Hindlimb muscle (tissue), 1 donor: ENCODE measurements at places on chromosomes 7 and 10.

DNA sequence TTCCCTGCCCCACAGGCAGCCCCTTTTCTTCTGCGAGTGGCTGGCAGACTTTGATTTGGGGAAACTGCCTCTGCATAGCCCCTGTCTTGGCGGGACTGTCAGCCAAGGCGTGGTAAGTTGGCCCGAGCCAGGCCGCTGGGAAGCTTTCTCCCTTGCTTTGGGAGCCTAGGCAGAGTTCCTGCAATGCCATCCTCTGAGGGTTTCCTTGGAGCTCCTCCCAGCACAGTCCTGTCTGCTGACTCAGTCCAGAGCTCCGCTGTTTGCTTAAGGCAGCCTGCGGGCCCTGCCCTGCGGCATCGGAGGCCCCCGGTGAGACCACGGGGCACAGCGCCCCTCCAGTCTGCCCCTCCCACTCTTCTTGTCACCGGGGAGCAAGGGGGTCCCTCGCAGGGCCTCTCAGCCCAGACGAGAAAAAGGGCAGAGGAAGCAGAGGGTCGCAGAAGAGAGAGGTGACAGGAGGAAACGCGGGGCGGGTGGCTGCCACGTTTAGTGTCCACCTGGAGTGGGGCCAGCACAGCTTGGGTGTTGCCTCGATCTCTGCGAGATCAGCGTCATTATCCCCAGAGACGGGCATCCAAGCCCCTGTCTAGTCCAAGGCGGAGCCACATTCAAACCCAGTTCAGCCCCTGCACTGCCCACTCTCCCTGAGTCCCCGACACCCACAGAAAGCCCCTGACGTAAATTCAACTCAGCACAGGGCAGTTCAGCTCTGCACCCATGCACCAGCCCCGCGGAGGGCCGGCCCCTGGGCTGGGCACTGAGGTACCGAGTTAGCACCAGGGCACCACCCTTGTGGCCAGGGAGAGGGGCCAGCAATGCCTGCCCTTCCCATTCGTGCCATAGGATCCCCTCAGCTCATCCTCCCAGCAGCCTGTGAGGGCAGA lies 59.0 kb upstream of the CHST15 start:
- DNase-seq, result no peak

DNA sequence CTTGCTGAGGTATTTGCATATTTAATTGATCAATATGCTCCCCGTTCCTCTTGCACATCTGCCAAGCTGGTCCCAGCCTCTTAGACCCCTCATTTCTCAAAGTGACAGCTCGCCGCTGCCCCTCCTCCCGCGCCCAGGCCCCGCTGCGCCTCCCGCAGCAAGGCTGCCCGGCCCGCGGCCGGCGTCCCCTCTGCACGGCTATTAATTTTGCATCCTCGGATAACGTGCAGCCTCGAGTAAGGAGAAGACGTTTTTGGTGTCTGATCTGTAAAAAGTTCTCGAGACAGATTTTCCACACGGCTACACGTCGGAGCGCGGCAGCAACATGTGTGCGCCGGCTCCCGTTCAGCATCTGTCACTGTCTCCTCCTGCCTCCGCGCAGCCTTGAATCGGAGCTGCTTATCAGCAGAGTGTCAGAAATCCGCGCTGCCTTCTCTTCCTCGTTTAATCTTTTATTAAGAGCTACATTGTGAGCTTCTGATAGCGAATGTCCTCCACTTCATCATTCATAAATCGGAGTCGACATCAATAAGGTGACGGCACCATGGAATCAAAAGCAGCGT lies 65.3 kb downstream of the EBF3 start:
- DNase-seq, result no peak

DNA sequence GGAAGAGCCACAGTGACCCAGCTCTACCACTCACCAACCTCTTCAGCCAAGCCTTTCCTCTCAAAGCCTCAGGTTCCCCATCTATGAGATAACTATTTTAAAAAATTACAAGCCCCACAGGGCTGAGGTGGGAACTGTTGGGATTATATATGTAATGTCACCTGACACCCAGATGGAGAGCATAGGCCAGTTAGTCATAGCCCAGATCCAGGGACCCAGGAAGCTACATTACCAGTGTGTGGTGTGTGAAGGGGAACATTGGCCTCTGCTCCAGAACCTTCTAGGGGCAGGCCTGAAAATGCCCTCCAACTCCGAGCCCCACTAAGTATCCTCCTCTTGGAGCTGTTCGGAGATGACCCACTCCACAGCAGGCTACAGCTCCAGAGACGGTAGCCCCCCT lies 162.4 kb downstream of the NRF1 start:
- no peak for DNase-seq

DNA sequence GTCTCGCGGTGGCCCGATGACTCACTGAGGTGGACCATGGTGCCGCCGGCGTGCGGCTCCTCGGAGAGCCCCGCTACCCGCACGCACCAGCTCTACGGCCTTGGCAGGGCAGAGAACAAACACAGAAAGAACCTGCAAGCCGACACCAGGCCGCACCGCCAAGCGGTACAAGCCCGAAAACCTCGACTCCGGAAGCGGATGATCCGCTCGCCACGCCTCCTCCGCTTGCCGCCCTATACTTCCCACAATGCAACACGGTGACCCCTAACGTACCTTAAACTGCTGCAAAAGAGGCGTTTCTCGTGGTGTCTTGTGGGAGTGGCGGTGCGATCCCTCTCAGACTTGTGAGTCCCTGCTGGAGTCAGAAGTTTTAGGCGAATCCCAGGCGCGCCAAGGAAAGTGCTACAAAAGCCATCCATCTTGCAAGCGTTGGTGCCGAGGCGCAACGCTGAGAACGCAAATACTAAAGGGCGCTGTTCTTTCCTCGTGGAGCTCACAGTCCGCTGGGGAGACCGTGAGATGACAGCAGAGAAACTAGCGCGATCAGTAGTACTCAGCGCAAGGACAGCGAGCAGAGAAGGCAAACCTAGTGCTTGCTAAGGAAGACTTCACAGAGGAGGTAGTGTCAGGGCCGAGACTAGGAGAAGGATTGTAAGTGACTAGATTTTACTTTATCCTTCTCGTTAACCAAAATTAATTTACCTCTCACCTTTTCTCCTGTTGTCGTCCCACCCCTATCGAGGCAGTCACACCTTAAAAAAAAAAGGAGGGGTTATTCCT lies at the start of gene MRPS16:
TSS of gene MRPS16 (minus strand) at position 200 of the 780 bp plus-strand sequence. CDS start at position 38, 162 bp downstream.
- peak; percentile 96 for DNase-seq

DNA sequence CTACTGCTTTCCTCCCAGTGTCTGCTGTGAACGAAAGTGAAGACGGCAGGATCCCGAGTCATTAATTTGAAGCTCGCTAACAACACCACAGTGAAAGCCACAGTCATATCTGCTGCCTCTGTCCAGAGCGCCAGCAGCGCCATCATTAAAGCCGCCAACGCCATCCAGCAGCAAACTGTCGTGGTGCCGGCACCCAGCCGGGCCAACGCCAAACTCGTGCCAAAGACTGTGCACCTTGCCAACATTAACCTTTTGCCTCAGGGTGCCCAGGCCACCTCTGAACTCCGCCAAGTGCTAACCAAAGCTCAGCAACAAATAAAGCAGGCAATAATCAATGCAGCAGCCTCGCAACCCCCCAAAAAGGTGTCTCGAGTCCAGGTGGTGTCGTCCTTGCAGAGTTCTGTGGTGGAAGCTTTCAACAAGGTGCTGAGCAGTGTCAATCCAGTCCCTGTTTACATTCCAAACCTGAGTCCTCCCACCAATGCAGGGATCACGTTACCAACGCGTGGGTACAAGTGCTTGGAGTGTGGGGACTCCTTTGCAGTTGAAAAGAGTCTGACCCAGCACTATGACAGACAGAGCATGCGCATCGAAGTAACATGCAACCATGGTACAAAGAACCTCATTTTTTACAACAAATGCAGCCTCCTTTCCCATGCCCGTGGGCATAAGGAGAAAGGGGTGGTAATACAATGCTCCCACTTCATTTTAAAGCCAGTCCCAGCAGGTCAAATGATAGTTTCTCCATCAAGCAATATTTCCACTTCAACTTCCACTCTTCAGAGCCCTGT lies 94.8 kb upstream of the KCNMA1 start:
- DNase-seq, result no peak

DNA sequence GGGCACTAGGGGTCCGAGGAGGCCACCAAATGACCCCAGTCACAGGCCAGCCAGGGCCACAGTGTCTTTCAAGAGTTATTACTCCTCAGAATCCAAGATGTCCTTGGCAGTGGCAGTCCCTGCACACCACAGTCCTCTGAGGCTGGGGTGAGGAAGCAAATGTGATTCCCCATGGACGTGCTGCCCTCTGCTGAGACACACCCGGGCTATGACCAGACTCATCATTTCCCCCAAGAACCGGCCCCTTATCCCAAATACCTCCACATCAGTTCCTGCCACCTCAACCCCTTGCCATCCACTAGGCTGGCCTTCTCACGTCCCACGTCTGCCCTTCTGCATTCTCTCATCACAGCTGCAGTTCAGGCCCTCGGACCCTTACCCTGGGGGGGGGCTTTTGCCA lies 5.0 kb downstream of the PRKAG2 start:
- no peak for DNase-seq
